Stimulated activated CD4-positive, alpha-beta T cell treated with anti-CD3 and anti-CD28 coated beads, Interleukin-15, amount 100 ng/mL, for 1 hour (primary cell): ENCODE measurements at places on chromosomes 16 and 17.

- DNase-seq = no peak
These were observed 30.3 kb downstream of the DBNDD1 start for GRCh38 chr16:89988951-89989350.

DNA sequence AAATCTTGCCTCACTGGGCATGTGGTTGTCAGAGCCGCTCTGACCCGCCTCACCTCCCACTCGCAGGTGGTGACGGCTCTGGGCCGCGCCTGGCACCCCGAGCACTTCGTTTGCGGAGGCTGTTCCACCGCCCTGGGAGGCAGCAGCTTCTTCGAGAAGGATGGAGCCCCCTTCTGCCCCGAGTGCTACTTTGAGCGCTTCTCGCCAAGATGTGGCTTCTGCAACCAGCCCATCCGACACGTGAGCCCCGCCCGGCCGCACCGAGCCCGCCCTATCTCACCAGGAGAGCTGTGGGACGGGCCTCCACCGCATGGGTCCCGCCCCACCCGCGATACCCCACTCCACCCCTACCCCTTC, 4.0 kb downstream of the TGFB1I1 start:
- no peak for DNase-seq

- no peak for DNase-seq
These were observed 12.3 kb downstream of the FOXL1 start for GRCh38 chr16:86590501-86591144.

DNA sequence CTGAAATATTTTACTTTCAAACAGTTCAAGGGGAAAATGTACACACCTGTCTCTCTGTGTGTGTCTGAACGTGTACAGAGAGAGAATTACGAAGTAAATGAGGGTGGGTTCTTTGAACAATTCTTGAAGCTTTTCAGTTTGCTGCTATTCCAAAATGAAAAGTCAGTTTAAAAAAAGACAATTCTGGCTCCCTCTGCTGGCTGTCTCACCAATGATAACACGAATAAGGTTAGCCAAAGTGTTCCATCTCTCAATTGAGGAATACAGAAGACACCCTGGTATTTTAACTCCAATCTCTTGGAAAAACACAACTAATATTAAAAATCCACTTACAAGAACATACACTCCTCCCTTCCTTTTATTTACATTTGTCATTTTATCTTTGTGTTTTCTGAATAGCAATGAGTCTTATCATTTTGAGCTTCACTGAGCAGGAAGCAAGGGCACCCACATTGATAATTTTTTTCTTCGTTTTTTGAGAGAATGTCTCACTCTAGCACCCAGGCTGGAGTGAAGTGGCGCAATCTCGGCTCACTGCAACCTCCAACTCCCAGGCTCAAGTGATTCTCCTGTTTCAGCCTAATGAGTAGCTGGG, 20.5 kb downstream of the EFTUD2 start:
- no peak for DNase-seq

DNA sequence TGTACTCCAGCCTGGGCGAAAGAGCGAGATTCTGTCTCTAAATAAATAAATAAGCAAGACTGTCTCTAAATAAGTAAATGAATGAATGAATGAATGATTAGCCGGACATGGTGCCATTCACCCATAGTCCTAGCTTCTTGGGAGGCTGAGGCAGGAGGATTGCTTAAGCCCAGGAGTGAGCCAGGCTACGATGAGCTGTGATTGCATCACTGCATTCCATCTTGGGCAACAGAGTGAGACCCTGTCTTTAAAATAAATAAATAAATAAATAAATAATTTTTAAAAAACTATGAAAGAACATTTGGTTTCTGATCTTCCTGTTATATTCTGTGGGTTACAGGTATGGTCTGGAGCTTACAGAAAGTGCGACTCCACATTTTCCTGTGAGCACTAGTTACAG, 65.0 kb downstream of the C17orf58 start:
- no peak for DNase-seq

DNA sequence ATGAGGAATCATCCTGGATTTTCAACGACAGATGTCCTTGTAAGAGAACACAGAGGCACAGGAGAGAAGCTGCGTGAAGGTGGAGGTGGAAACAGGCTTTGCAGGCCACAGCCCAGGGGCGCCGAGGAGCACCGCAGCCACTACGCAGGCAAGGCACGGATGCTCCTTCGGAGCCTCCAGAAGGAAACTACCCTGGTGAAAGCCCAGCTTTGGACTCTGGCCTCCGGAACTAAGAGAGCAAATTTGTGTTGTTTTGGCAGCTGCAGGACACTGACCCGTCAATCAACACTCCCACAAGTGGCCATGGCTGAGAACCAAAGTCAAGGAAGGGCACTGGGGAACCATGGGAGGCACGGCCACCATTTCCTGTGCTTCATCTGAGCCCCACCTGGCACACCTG, 3.4 kb downstream of the ARL16 start:
- no peak for DNase-seq

GRCh38 chr17:45910667-45911066, 16.3 kb downstream of the MAPT start:
- DNase-seq = no peak

DNA sequence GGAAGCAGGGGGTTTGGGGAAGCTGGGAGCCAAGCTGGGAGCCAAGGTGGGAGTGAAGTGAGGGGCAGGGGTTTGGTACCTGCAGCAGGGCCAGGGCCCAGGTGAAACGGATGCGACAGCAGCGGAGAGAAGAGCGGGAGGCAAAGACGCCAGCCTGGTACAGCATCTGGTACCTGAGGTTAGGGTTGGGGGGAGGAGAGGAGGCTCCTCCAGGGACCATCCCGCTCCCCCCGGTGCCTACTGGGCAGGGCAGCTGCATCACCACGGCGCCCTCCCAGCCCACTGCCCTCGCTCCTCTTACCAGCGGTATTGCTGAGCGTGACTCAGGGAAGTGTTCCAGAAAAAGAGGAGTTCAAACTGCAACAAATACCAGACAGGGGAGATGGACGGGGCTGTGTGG, 9.8 kb downstream of the CLN3 start:
- DNase-seq = no peak

DNA sequence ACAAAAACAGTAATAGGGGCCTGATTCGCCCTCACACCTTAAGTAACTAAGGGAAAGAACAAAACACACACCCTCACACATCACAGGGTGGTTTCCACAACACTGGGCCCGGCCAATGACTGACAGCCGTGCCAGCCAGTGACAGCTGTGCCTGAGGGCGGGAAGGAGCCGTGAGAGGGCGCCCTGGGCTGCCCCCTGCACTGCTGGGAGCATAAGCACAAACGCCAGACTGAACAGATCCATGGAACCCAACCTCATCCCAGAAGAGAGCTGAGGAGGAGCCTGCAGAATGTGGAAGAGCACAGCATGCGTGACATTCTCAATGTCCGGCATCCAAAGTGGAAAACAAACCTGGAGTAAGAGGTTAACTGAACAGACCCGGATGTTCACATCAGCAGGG, 16.0 kb downstream of the CSNK1D start:
- DNase-seq = no peak

DNA sequence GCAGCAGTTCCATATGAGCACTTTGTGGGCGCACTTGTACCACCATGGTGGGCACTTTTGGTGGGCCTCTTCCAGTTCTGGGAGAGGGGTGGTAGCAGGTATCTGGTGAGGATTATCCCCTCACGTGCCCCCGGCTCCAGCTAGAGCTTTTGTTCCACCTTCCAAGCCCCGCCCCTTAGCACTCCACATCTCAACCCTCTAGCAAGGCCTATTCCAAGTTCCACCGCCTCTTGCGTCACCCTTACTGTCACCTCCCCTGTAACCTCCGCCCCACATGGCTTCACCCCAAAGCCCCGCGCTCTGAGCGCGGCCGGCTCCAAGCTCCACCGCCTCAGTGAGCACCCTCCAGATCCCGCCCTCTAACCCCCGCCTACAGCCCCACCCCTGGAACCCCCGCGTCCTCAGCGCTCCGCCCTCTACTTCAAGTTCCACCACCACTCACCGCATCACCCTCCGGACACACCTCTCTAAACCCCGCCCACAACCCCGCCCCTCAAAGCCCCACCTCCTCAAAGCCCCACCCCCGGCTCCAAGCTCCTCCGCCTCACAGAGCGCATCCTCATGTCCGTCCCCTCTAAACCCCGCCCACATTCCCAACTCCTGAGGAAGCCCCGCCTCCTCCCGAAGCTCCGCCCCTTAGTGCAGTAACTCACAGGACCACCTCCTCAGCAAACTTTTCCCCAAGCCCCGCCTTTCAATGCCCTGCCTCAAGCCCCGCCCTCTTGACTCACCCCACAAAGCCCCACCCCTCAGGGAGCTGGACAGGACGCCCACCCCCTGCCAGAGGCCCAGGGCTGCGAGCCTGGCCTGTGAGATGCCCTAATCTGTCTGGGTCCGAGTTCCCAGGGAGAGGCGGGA, 11.1 kb downstream of the SCN4A start:
- DNase-seq = peak; percentile 23

- DNase-seq = no peak
These were observed 22.8 kb downstream of the LYRM9 start for GRCh38 chr17:27870345-27870744.

GRCh38 chr17:61378658-61379456, 20.8 kb upstream of the TBX2 start:
- DNase-seq = no peak

DNA sequence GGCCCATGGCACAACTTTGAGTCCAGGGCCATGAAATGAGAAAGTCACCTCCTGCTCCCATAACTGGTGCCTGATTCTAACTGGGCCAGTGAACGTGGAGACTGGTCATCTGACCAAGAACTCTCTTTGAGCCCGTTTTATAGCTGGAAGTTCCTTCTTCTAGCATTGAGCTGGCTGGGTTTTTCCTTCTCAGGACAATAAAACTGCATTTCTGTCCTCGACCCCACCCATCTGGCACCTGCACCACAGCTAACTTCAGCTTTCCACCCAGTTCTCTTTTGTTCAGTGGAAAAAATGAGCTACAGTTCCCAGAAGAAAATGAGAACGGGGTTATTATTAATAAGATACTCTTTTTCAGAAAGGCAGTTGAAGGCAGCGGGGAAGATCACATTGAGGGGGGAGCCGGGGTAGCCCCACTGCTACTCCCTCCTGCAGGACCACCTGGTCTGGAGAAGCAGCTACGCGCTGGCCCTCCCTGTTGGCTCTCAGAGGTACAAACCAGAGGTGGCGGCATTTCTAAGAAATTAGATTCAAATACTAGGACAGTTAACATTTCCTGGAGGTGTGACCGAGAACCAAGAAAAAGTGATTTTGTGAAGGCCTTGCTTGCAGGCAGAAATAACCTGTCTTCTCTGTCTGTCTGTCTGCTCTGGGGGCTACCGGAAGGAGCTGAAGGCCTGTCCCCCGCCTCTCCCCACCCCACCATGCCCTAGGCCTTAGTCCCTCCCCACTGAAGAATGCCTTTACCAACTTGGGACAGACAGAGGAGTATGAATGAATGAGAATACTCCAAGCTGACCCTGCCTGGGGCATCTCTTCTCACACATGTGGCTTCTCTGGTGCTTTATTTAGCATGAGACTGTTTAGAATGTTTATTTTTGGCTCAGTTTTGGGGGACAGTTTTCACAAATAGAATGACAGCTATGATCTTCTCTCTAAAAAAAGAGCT, 123.9 kb downstream of the XYLT1 start:
- no peak for DNase-seq

DNA sequence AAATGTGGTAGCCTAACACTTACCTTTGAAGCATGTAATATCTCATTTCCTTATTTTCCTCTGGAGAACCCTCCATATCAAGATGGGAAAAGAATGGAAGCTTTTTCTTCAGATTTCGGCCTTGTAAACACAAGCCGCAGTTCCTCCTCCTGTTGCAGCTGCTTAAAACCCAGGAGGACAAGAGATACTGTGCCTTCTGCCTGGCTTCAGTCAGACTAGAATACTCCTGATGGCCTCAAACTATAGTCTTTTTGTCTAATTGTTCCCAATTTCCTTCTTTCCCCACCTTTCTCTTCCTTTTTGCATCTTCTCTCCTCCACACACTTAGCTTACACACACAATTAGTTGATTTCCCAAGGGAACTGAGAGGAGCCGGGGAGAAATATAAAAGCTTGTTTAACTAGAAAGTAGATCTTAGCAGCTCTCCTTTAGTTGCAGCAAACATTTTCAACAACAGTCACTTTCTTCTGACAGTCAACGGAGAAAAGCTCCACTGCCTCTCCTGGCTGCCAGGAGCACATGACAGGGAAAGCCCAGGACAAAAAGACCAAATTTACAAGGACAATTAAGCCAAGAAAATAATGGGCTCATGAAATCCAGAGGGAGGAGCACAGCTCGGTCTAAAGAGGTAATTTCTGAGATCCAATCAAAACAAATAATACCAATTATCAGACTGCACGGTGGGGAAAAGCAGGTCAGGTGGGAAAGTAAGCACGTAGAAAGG, 76.4 kb upstream of the C17orf78 start:
- DNase-seq = no peak

- no peak for DNase-seq
These were observed 25.9 kb upstream of the APOH start for GRCh38 chr17:66255112-66255511.

GRCh38 chr16:68366062-68366461, 55.2 kb downstream of the PRMT7 start:
- no peak for DNase-seq

GRCh38 chr17:42288803-42289610, 709 bp downstream of the STAT5A start:
- peak; percentile 63 for DNase-seq

GRCh38 chr17:8832711-8833352, 33.7 kb upstream of the MFSD6L start:
- DNase-seq = no peak

DNA sequence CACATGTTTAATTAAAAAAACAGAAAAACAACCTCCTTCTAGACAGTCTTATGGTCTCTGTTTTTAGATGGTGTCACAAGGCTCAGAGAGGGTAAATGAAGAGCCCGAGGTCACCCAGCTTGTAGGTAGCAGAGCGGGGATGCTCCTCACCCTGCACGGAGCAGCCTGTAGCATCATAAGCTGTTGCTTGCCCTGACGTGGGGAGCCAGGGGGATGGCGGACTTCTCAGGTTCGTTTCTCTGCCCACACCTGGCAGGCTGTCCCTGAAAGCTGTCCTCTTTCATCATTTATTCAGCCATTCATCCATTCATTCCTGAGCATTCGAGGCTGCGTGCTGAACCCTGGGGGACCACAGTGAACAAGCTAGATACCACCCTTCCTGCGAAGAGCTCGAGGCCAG, 75.7 kb upstream of the KSR1 start:
- no peak for DNase-seq

DNA sequence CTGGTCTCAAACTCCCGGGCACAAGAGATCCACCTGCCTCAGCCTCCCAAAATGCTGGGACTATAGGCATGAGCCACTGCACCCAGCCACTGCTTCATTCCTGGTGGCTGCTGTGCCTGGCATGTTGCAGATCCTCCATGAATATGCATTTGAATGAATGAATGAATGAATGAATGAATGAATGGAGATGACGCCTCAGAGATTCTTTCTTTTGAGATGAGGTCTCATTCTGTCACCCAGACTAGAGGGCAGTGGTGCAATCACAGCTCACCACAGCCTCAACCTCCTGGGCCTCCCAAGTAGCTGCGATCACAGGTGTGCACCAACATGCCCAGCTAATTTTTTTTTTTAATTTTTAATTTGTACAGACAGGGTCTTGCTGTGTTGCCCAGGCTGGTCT, 5.2 kb downstream of the SPN start:
- no peak for DNase-seq
